ENCODE measurements at places on chromosomes 3 and 15.

- no peak for DNase-seq
Measured at GRCh38 chr3:10373686-10374261, 52.9 kb upstream of the SEC13 start.

DNA sequence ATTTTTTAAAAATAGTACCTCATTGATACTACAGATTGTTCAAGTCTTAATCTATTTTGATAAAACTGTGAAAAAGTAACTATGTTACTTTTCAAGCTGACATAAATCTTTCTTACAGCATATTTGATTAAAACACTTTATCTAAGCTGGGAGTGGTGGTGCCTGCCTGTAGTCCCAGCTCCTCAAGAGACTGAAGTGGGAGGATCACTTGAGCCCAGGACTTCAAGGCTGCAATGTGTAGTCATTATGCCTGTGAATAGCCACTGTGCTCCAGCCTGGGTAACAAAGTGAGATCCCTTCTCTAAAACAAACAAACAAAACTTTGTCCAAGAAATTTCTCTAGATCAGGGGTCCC lies 59.6 kb upstream of the NEDD4 start:
- no peak for DNase-seq

- DNase-seq = peak; percentile 68
Measured at GRCh38 chr3:126180477-126181397, at the start of gene ALDH1L1. Gene ALDH1L1 (minus strand): TSS chr3:126180586. CDS start chr3:126160979, 19,607 bp downstream.

- no peak for DNase-seq
Measured at GRCh38 chr3:14534516-14535191, 5.5 kb downstream of the GRIP2 start.

GRCh38 chr15:37791693-37792092 lies 142.7 kb upstream of the TMCO5A start:
- DNase-seq = no peak

DNA sequence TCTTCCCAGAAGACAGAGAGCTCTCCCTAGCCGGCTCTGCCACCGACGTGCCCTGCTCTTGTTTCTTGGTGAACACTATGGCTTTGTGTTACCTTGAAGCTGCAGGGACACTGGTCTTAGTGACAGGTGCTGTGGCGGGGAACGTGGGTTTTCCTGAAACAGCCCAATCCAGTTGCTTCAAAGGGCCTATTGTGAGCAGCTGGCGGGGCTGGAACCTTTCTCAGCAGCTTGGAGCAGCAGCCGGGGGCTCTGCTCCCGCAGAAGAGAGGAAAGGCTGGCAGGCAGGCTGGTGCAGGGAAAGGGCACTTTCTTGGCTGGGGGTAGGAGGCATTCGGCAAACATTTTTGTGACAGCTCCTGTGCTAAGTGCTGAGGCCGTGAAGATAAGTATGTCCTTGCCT lies 12.8 kb downstream of the MYZAP start:
- DNase-seq = no peak

GRCh38 chr3:57545636-57546268 lies 1.6 kb upstream of the DNAH12 start:
- no peak for DNase-seq

GRCh38 chr15:58346361-58346760 lies 85.4 kb upstream of the LIPC start:
- no peak for DNase-seq

GRCh38 chr3:107411056-107411455 lies 33.8 kb downstream of the CCDC54 start:
- no peak for DNase-seq

DNA sequence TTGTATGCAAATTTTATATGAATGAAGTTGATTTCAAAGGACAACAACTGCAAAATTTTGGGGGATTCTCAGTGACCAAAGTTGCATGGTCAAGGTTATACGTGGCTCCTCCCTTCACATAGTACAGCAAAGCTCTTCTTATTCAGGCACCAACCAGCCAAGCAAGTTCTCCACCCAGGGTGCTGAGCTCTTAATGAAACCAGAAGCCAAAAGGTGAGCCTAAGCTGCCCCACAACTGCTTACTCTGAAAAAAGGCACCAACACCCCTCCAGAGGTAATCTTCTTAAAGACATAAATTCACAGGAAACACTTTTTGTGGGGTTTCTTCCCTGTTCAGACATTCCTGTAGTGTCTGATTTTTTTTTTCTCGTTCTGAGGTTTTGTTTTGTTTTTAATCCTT lies 106.1 kb upstream of the GMNC start:
- no peak for DNase-seq

DNA sequence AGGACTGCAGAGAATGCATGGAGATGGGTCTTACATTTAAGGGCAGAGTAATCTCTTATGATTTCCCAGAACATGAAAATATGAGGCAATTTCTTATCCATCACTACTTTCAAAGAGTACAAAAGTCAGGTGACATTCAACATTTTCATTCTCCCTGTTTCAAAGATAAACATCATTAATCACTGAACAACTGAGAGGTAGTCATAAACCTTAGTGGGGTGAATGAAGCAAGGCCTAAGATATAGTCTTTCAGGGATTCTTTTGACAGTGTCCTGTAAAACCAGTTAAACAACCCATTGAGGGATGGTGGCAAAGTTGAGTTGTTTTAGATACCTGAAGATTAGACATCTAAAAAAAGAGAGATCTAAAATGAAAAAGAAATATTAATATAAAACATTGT lies 271.6 kb upstream of the CBLB start:
- DNase-seq = no peak

DNA sequence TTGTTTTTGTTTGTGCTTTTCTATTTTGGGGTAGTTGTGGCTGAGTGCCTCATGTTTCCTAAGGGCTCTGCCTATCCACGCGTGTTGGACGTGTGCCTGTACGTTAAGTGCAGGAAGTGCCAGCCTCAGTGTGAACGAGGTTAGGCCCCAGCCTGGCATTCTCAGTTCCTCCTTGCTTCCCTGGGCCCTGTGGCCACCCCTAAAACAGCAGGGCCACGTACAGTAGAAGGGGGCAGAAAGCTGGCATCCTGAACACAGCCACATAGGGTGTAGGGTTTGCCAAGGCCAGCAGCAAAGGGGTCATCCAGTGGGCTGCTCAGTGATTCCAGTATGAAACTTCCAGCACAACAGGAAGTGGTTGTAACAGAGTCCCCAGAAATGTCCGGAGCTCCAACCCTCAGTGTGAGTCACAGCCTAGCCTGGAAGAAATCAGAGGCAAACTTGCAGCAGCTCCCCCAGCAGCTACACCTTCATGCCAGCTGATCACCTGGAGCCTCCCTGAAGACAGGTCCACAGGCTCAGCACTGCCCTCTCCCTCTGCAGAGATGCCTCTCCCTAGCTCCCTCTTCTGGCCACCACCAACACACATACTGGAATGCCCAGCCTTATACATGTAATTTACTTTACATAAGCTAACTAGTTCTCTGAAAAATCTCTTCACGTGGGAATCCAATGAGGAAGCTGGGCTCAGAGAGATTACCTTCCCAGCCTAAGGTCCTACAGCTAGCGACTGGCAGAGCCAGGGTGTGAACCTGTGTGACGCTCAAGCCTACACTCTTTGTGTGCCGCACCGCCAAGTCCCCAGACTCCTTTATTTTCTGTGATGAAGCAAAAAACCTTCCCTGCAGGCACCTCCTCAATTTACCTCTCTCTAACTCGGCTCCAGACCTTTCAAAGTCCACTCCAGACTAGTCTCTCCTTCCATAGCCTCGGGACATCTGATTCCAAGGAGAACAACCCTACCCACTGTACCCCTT lies 26.6 kb downstream of the ILDR1 start:
- DNase-seq = no peak

DNA sequence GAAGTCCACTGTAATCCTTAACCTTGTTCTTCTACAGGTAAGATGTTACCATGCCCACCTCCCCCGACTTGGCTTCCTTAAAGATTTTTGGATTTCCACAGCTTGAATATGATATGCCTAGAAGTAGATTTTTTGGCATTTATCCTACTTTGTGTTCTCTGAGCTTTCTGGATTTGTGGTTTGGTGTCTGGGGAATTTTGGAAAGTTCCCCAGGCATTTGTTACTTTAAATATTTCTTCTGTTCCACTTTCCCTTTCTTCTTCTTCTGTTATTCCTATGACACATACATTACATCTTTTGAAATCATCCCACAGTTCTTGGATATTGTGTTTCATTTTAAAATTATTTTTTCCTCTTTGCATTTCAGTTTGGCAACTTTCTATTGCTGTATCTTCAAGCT lies 122.1 kb upstream of the TMEM108 start:
- DNase-seq = no peak

GRCh38 chr15:33913459-33913858 lies 54.8 kb upstream of the CHRM5 start:
- no peak for DNase-seq

GRCh38 chr15:41832875-41833274 lies 5.0 kb downstream of the JMJD7 start:
- DNase-seq = no peak

DNA sequence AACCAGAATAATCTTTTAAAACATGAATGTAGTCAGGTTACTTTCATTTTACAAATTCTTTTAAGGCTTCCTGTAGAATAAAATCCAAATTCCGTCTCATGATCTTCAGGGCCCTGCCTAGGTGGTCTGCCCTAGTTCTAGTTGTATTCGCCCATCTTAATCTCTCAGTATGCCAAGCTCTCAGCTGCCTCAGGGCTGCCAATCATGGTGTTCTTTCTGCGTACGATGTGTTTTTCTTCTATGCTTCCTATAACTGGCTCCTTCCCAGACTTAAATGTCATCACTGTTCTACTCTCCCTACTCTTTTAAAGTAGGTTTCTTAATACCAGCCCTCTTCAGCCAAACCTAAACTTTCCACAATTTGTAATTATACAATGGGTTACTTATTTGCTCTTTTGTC lies 107.4 kb downstream of the GREM1 start:
- no peak for DNase-seq

GRCh38 chr15:47861111-47861903 lies 144.0 kb downstream of the SEMA6D start:
- no peak for DNase-seq

DNA sequence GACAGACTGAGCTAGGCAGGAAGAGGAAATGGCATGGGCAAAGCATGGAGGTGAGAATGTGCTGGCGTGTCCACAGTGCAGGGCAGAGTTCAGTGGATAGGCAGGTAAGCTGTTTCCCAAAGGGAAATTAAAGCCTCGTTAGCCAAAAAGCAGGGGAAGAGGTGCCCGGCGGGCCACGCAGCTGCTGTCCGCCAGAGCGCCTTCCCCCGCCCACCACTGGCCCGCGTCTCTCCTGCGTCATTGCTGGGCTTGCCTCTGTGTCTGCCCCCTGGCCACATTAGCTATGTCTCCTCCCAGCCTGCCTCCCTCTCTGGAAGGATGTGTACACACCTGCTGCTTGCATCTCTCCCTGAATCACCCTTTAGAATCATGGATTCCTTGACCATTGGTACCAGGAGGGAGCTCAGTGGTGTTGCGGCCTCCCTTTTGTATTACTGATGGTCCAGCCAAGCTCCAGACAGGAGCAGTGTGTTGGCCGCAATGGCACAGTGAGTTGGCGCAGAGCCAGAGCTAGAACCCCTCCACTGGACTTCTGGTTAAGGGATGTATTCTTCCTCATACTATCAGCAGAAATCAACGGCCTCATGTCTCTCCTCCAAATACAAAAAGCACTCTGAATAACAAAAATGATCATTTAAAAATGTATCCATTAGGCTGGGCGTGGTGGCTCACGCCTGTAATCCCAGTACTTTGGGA lies 26.6 kb downstream of the SLC28A1 start:
- DNase-seq = no peak

DNA sequence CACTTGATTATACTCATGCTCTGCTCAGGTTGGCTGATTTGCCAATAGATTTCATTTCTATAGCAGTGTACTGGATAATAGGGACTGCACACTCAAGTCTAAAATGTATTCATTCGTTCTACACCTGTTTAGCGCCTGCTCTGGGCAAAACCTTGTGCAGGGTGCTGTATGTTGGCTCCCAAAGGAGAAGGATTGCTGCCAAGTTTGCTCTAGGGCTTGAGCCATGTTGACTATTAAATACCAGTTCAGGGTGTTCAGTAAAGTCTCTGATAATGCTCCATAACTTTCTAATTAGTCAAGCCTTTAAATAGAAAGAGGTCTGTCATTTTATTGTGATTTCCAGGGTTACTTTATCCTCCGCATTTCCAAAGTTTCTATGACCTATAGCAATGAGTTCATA lies 470.2 kb downstream of the MAGI1 start:
- DNase-seq = no peak

Measured in hypothalamus (tissue), 51 donors.